ENCODE measurements at places on chromosomes 7 and 10. TPM values are rescaled to one million over a fixed set of nuclear protein-coding genes. Genes with fewer than 3 reads are reported as not detected.
A peak's percentile ranks its signal among the peaks of the same experiment; 100 is the strongest.

DNA sequence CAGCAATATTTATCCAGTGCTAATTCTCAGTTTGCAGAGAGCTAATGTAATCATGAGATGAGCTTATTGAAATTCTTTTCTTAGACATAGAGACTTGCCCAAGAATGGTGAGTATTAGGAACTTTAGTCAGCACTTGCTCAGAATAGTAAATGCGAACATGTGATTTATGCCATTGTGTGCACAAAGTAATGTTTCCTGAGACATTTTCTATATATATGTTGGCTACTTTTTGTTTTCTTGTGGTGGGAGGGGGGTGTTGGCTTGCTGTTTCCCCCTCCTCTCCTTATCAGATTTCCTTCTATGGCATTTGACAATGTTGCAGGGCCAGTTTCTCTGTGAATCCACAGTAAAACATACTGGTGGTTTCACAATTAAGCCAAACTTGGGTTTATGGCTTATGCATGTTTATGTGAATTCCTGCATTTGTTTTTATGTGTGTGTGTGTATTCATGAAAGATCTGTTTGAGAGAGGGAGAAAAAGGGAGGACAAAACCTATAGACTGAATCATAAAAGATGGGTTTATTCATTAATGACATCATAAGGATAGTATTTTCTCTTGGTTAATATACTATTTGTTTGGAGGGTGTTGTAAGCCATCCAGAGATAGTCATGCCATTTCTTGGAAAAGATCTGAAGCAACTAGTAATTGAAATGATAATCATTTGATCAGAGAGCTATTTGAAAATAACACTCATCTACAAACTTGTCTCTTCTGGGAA is 36.3 kb downstream of the ARID5B start:
- H3K27me3 ChIP-seq: no peaks in the 10 kb centered on the region
- peak overlapping the region; percentile 68 for H3K27ac ChIP-seq
- peaks cover 3% of the 10 kb centered on the region for H3K36me3 ChIP-seq
- no peak overlapping the region for H3K4me3 ChIP-seq
- peaks cover 10% of the 10 kb centered on the region for H3K4me1 ChIP-seq

GRCh38 chr7:37283716-37284115 is 164.9 kb downstream of the ELMO1 start:
- no peaks in the 10 kb centered on the region for H3K27me3 ChIP-seq
- H3K4me3 ChIP-seq: no peak overlapping the region
- DNase-seq: no peak
- H3K4me1 ChIP-seq: no peaks in the 10 kb centered on the region

The ICA1 gene
- 49.9 TPM for polyA plus RNA-seq

The ATOH7 gene
- 0.30 TPM for polyA plus RNA-seq

DNA sequence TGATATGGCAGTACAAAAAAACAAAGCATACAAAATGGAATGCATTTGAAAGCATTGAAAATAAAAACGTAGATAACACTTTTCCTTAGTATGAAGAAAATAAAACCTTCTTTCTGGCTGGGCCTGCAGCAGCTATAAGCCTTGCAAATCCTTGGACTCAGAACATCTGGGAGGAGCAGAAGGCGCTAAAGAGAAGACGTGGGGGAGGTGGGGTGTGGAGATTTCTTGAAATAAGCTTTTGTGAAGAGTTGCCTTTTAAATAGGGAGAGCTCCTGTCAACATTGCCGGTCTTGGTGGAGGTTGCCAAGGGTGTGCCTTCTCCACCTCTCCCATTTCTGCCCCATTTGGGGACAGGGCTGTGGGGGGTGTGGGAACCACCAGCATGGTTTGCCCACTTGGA is 128.7 kb downstream of the TMEM178B start:
- no peaks in the 10 kb centered on the region for H3K4me1 ChIP-seq
- peaks cover 2% of the 10 kb centered on the region for H3K27me3 ChIP-seq
- H3K36me3 ChIP-seq: no peaks in the 10 kb centered on the region
- no peak overlapping the region for H3K27ac ChIP-seq

DNA sequence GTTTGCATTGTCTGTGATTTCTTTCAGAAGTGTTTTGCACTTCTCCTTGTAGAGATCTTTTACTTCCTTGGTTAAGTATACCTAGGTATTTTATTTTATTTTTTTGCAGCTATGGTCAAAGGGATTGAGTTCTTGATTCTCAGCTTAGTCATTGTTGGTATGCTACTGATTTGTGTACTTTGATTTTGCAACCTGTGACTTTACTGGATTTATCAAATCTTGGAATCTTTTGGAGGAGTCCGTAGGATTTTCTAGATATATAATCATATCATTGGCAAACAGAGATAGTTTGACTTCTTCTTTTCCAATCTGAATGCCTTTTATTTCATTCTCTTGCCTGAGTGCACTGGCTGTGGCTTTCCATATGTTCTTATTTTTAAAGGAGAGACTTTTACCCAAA is 41.9 kb downstream of the CCSER2 start:
- peaks cover 10% of the 10 kb centered on the region for H3K36me3 ChIP-seq
- H3K27ac ChIP-seq: no peak overlapping the region
- H3K4me1 ChIP-seq: no peaks in the 10 kb centered on the region
- no peak for DNase-seq
